GM10248 (cell line): ENCODE measurements at places on chromosomes 4 and X.

GRCh38 chr4:177957596-177958360 is 515.5 kb upstream of the AGA start:
- DNase-seq: no peak

DNA sequence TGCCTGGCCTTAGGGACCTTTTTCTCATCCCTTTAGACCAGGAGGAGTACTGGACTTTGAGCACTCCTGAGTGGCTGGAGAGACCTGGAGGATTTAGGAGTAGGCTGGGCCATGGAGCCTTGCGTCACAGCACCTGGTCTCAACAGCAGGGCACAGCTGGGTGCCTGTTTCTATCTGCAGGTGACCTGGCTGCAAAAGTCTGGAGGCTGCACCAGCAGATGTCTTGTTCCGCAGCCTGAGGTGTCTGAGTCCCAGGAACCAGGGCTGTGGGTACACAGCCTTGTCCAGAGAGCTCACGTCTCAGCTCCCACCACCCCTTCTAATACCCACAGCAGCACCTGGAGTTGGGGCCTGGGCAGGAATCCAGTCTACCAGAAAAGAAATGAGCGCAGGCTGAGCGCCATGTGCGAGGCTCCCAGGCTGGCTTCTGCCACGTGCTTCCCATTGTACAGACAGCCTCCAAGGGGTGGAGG is 5.0 kb upstream of the NSD2 start:
- no peak for DNase-seq

- no peak for DNase-seq
Measured at GRCh38 chr4:23837371-23837770, 52.5 kb downstream of the PPARGC1A start.

- DNase-seq: no peak
Measured at GRCh38 chrX:45056428-45057145, 144.1 kb downstream of the DIPK2B start.

DNA sequence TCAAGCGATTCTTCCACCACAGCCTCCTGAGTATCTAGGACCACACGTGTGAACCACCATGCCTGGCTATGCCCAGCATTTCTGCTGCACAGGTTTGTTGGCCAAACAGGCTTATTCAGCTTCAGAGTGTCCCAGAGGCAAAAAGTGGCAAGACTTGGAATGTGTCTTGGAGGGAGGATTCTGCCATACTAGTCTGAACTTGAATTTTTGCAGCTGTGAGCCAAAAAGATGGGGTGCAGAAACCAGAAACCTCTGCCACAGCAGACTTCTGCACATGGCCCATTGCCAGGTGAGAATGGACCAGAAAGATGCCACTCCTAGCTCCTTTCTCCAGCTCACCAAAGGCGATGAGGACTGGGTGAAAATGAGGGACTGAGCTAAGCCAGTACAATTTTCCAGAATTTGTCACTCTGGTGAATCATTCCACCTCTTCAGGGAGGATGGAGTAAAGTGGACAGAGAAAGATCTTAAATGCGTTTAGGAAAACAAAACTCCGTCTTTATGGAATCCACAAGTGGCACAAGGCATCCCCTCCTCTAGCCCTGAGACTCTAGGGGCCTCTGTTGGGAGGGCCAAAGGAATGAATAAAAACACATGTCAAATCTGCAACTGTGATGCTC is 369.1 kb upstream of the CLNK start:
- no peak for DNase-seq

- DNase-seq: no peak
Measured at GRCh38 chrX:148691456-148691855, 191.0 kb downstream of the AFF2 start.

- DNase-seq: no peak
Measured at GRCh38 chr4:188168726-188169373, 29.6 kb downstream of the TRIML1 start.

- no peak for DNase-seq
Measured at GRCh38 chrX:20529301-20529700, 262.6 kb upstream of the RPS6KA3 start.

GRCh38 chr4:82500435-82501153 is 61.2 kb downstream of the TMEM150C start:
- DNase-seq: no peak

GRCh38 chr4:78648640-78649363 is 97.2 kb downstream of the ANXA3 start:
- DNase-seq: no peak

GRCh38 chr4:1523033-1523432 is 116.8 kb upstream of the NKX1-1 start:
- no peak for DNase-seq

DNA sequence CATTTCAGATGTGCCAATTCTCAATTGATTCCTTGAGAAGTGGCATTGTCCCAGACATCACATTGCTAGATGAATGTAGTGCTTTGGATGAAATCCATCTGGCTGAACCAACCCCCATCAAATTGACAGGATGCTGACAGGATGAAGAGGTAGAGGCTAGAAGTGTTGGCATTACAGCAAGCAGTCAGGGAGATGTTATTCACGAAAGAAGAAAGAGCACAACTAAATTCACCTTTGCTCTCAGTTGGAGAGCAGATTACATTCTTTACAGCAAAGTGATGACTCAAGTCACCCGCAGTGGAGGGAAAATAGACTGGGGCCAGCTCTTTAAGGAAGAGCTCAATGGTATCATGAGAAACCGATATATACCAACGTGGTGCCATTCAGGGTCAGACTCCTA is 259.6 kb downstream of the C4orf33 start:
- DNase-seq: no peak

DNA sequence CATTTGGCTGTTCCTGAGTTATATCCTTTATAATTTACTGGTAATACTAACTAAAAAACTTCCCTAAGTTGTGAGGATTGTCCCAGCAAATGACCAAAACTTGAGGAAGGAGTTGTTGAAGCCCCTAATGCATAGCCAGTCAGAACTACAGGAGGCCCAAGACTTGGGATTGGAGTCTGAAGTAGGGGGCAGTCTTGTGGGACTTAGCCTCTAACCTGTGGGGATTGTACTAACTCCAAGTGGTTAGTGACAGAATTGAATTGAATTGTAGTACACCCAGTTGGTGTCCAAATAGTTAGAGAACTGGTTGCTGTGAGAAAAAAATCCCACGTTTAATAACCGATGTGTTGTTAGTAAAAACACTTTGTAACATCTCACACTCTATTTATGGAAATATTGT is 1506.3 kb downstream of the ADGRL3 start:
- no peak for DNase-seq

DNA sequence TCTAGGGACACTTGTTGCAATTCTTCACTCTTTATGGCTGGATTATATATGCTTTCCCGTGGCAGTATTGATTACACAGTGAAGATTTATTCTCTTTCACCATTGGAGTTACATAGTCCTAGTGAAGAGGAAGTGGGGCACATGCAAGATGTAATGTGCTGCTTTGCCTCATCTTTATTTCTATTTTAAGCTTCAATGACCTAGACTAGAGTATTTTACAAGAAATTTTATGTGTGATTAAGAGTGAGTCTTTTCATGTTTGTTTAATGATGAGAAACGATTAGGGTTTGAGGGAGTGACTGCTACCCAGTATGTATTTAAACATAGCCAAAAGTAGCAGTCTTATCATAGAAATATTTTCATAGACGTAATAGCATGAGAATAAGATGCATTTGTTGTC is 30.8 kb downstream of the DIAPH2 start:
- no peak for DNase-seq

DNA sequence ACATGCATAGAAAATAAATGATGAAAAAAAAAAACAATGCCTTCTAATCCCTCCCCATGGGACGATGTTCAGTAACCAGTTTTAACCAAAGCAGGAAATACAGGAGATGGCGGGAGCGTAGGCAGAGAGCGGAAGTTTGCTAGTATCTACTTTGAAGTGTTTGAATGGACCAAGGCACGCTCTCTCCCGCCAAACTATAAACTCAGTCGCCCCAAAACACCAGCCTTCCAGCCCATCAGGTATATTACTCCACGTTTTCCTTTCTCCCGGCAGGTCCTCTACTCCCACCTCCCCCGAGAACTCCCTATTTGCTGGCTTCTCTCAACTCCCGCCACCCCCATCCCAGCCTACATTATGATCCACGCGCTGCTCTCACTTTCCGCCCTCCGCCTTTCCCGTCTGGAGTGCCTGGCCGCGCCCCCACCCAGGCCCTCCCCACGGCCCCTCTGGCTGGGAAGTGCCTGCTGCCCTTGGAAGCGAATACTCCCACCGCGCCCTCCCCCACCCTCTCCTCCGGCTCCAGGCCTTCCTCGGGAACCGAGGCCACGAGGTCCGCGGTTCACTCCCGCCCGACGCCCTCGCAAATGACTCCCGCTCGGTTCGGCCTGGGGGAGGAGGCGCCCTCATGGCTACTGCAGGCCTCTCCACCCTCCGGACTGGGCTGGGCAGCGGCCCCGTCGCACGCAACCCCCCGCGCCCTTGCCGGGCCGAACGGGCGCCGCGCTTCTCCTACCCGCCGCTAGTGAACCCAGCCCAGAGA is 723 bp downstream of the DHX15 start:
- DNase-seq: peak; percentile 59

DNA sequence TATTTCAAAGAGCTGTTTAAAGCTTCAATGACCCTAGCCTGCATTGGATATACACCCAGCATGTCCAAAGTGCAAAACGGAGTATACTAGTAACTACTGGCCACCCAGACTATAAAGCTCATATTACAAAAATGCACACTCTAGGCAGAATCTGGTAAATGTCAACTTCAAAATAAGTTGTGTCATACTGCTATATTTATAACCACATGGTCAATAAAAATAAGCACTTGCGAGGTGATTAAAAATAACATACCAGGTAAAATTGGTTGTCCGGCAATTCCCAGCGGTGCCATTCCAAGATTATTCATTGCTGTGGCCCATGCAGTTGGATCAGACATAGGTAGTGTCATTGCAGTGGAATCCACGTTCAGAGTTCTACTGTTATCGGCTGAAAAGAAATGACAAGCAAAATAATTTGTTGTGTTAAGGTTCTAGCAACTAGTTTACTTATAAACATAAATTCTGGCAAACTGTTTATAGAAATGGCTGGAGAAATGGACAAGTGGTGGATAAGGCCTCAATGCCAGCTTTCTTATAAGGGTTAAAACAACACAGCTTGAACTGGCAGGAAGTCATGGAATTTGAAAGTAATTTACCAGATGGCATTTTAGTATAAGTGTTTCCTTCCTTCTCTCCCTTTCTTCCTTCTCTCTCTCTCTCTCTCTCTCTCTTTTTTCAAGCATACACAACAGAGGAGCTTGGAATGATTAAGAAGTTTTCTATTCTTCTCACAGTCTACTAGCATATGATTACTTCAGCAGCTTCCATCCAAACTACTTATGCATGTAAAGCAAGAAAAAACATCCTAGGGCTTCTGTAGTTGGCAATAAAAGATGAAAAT is 199.9 kb downstream of the ENOX2 start:
- no peak for DNase-seq

- DNase-seq: no peak
Measured at GRCh38 chr4:6469898-6470501, 2.4 kb downstream of the PPP2R2C start.

- no peak for DNase-seq
Measured at GRCh38 chr4:159390648-159391047, 287.8 kb downstream of the RAPGEF2 start.

DNA sequence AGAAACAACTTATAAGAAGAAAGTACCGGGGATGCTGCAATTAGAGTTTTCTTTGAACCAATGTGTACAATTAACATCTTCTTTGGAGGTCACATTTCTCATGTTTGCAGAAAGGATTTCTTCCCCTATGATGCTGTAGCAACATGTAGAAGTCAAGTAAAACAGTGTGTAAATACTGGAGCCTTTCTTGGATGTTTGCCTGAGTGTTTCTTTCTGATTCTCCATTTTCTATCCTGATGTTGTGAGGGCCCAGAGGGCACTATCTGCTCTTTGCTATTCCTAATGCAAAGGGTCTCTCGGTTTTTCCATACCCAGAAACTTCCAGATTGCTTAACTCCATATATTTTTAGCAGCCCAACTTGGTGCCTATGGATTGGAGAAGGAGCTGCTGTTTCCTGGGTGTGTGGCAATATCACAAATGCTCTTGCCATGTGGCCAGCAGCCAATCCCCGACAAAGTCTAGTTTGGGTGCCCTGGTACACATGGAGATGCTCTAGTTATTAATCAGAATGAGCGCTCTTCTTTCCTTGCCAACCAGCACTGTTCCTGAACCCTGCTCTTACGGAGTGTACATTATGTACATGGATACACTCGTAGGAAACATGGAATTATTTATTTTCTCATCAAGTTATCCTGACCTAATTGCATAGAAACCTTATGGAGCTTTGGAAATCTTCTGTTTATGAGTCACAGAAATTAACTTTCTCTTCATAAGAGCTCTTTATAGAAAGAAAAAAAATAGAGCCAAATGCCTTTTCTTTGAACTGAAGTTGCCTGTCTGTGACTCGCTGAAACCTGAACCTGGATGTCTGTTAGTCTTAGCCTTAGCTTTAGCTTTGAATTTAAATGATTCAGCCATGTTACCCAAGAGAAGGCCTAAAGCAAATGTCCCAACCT is 67.0 kb upstream of the GPC4 start:
- no peak for DNase-seq

DNA sequence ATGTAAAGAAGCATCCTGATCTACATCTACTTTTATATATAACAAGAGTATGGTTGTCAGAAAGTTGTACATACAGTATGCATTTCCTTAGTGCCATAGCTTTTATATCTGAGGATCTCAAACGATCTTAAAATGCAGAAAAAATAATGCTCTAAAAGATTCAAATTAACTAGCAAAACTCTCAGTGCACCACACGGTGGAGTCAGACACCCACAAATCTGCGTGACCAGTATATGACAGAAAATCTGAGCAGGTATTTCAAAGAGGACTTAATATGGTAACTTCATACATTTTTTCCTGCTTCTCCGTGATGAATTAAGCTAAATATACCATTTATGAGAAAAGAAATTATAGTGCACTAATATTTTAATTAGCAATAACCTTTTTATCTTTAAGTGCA is 803.0 kb downstream of the DMD start:
- DNase-seq: no peak

DNA sequence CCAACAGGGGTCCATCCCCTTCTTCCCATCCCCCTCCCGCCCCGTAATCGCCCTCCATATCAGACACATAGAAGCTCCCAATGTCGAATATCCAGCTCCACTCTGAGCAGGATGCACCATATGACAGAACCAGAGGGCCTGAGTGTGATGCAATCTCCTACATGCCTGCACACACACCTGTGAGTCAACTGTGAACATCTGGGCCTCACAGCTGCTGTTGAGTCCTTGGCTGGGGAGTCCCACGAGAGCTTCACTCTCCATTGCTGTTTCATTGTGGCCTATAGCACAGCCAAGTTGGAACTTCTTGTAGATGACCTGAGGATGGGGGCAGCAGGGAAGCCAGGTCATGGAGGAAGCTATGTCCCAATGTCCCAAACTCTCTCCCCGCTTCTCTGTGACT is 8.2 kb downstream of the SLC38A5 start:
- DNase-seq: no peak

DNA sequence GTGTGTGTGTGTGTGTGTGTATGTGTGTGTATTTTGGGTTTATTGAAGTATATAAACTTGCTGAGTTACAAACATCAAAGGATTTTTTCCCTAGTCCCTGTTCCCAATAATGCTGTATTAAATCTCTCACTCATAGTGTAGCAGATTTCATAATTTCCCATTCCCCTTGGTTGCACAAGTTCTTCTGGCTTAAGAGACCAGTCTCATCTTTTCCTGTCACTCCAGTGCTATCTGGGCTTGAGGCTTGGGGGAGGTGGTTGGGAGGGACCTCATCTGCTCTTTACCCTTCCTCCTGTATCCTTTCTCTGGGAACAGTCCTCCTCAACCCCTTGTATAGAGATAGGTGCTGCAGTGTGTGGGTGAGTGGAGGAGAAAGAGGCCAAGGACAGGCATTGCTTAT is 285.4 kb upstream of the BOD1L1 start:
- no peak for DNase-seq
